ENCODE measurements at places on chromosomes 6 and 20.
A peak's percentile ranks its signal among the peaks of the same experiment; 100 is the strongest.

GRCh38 chr6:75600768-75601167 lies 912 bp upstream of the SENP6 start:
- no peak for DNase-seq

- DNase-seq = no peak
These were observed 41.0 kb upstream of the RAB23 start for GRCh38 chr6:57262901-57263694.

GRCh38 chr6:129875610-129876520 lies 14.8 kb upstream of the TMEM244 start:
- DNase-seq = no peak

GRCh38 chr6:84897988-84898594 lies 133.7 kb upstream of the TBX18 start:
- no peak for DNase-seq

GRCh38 chr6:104003803-104004516 lies 855.8 kb downstream of the HACE1 start:
- DNase-seq = no peak

DNA sequence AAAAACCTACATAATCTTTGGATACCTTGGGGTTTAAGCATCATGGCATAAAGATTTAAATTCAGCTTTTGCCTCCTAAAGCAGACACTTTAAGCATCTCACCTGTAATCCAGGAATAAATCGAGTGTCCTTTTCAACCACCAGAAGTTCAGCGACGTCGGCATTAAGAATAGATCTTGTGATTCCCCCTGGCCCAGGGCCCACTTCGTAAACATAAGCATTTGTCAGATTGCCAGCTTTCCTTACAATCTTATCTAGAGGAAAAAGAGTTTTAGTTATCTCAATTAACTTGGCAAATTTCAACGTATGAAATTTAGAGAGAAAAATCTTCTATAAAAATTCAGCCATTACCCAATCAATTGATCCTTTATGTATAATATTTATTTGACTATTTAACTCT lies 3.2 kb downstream of the TFB1M start:
- no peak for DNase-seq

GRCh38 chr20:8078528-8078914 lies 53.5 kb upstream of the PLCB1 start:
- DNase-seq = no peak

- DNase-seq = no peak
These were observed 273.9 kb upstream of the RNF217 start for GRCh38 chr6:124688369-124688768.

GRCh38 chr6:126824226-126824625 lies 294.2 kb upstream of the RSPO3 start:
- DNase-seq = no peak

DNA sequence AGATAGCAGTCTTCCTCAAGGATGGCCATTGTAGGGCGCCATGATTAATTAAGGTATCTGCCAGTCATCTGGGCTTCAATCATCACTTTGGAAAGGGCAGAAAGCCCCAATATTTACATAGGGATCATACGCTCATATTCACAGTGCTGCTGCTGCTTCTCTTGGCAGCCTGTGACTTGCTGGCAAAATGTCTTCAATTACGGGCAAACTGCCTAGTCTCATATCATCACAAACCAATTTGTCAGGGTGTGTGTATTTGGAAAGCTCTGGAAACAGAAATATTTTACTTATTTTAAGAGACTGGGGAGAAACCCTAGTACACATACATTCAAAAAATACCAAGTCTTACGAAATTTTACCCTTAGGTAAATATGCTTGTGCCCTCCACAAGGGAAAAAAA lies 77.6 kb downstream of the SAMD5 start:
- no peak for DNase-seq

DNA sequence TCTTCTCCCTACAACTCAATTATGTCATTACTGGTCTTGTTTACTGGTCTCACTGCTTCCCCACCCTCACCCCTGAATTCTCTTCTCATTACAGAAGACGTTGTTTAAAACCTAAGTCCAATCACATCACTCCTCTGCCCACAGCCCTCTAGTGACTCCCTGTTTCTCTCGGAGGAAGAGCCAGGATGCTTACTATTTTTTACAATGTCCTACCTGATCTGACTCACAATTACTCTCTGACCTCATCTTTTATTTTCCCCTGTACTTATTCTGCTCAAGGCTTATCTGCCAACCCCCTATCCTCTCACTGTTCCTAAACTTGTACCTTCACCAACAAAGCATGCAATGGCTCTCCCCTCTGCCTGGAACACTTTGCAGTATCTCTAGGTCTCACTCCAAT lies 400.4 kb upstream of the PTCHD4 start:
- DNase-seq = no peak

GRCh38 chr6:30655743-30656094 lies 8.8 kb downstream of the C6orf136 start:
- DNase-seq = no peak

- no peak for DNase-seq
These were observed 9.8 kb upstream of the PI3 start for GRCh38 chr20:45164906-45165305.

DNA sequence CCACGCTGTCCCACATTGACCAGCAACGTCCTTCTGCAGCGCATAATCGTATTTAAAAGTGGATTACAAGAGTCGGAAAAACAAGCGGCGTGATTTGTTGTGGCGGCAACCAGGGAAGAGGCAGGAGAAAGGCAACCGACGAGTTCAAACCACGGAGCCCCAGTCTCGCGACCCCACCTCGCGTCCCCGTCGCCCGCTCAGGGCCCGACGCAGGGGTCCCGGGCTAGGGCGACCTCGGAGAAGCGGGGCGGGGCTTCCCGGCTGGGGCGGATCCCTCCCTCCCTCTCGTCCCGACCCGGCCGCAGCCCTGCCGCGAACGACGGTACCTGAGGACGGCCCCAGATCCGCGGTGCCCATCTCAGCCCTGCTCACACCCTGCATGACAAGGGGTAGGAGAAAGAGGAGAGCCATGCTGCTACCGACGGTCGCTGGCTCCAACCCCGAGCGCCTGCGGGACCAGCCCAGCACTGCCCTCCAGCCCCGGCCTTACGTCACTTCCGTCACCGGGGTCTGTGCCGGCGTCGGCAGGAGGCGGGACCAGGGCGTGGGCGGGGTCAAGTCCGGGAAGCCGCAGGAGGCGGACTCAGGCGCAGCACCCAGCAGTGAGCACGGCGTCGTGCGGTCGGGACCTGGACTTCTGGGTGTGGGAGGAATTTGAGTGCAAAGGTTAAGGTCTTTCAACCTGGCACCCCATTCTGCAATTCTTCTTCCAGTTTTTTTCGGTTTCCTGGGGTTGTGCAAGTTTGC lies at the start of gene IFNGR1:
TSS of gene IFNGR1 (minus strand) at position 469 of the 747 bp plus-strand sequence. CDS start at position 411, 58 bp downstream.
- DNase-seq = peak; percentile 95

GRCh38 chr6:158909938-158910337 lies 90.1 kb downstream of the RSPH3 start:
- peak; percentile 32 for DNase-seq

- no peak for DNase-seq
These were observed 131.3 kb downstream of the HACE1 start for GRCh38 chr6:104728448-104728847.

GRCh38 chr6:159540152-159540551 lies 152.9 kb downstream of the SOD2 start:
- peak; percentile 62 for DNase-seq

GRCh38 chr6:22284666-22285065 lies 12.2 kb downstream of the PRL start:
- no peak for DNase-seq

GRCh38 chr6:71287038-71287437 lies 1.6 kb upstream of the OGFRL1 start:
- no peak for DNase-seq

GRCh38 chr6:1079525-1079924 lies 232.4 kb upstream of the FOXQ1 start:
- no peak for DNase-seq

GRCh38 chr6:157060440-157060952 lies 262.8 kb downstream of the TMEM242 start:
- no peak for DNase-seq

DNA sequence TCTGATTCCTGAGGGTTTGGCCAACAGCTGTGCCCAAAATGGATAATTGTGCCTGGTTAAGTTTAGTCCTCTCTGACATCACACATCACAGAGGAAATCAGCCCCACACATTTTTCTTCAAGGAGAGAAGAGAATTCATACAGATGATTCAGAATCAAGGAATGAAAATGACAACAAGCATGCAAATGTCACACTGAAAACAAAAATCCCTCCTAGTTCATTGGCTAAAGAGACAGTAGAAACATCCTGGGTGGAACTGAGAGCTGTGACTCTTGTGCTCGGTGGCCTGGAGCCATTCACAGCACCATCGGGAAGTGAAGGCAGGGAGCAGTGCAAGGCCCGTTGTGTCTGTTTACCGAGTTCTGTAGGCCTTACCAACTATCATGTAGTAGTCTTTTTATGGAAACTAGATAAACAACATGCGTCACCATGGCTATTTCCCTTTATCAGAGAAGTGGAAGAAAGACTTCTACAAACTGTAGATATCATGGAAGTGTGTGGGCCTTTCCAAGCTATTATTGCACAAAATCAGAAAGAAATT lies 81.7 kb upstream of the TENT5A start:
- DNase-seq = no peak

DNA sequence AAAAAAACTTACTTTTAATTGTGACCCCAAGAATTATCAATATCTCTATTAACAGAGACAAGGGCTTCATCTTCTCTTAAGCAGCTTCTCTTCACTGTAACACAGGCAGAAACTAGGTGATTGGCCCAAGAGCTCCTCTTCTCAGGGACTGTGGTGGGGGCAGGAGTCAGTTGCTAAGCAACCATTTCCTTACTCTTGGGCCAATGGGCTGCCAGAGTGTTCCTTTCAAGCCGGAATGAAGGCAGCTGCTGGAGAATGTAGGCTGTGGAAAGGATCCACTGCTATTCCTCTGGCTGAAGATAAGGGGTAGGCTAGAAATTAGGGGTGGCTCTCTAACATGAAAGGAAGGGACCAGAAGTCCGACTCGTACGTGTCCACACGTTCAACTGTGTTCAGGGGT lies at the start of gene SEL1L2:
TSS of gene SEL1L2 (minus strand) at position 150 of the 400 bp plus-strand sequence. CDS start at position 70, 80 bp downstream.
- DNase-seq = peak; percentile 73

GRCh38 chr20:19501476-19502115 lies 256.5 kb upstream of the RIN2 start:
- DNase-seq = no peak

- no peak for DNase-seq
These were observed 25.3 kb downstream of the BFSP1 start for GRCh38 chr20:17505636-17506517.

DNA sequence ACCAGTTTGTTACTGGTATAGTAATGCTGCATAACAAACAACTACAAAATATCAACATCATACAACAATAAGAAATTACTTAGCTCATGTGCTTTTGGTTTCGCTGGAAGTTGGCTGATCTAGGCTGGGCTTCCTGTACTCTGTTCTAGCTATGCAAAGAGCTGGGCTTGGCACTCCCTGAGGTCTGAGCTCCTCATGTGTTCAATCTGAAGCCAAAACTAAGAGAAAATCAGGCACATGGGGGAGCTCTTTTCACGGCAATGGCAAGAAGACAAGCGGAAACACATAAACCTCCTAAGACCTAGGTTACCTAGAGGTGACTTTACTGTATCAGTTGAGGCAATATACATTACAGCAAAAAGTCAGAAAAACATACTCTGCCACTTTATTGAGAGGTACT lies 574.2 kb downstream of the KHDRBS2 start:
- DNase-seq = no peak

DNA sequence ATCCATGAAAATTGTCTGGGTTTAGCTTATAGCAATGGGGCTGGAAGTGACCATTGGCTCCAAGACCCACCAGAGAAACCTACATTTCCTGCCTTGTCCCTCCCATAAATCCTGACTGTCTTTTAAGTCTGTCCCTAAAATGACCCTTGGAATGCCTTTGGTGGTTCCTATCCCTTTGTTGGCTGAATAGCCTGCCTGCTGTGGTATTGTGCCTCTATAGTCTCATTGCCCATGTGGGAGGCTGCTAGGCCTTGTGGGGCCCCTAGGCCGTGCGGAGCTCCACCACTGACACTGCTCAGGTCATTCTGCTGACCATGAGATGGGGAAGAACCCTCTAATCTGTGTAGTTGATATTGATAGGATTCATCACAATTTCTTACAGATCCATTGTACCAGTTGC lies 43.3 kb downstream of the SCP2D1 start:
- DNase-seq = no peak

DNA sequence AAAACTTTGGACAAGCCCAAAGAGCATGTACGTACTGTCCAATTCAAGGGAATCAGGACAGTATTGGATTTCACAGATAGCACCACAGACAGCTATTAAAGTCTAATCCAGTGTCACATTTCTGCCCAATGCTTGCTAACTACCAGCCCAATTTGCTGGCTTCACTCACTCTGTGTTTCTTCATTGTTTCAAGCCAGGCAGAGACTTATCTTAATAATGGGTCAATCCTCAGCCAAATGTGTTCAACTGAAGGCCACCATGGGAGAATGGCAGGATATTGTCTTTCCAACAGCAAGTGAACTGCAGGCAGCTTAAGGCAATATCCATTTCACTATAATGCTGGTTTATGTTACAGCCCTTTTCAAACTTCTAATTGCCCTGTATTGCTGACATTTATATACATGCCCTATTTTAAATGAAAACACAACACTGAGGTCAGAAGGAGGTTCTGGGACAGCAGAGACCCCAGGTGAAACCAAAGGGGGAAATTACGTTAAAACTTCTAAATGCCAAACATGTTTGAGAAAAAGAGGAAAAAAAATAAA lies 142.1 kb upstream of the RSPO3 start:
- DNase-seq = no peak

GRCh38 chr6:33454009-33454946 lies at the start of gene ZBTB9:
ZBTB9 (plus strand) TSS chr6:33454576; CDS start chr6:33455101, 525 bp downstream.
- DNase-seq = peak; percentile 95

DNA sequence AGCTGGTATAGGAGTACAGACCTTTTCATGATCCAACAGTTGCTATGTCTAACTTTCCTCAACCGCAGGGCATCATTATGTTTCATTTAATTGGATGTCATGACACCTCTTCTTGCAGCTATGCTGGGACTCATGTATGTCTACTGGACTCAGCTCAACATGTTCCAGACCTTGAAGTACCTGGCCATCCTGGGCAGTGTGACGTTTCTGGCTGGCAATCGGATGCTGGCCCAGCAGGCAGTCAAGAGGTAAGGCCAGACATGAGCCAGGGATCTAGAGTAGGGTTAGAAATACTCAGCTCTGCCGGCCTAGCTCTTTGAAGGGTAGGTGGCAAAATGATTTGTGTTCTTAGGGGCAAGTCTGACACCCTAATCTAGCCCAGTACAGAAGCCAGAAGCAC lies 25.2 kb downstream of the GHRH start:
- DNase-seq = no peak

- no peak for DNase-seq
These were observed 83.4 kb upstream of the ASF1A start for GRCh38 chr6:118810420-118811027.

- DNase-seq = no peak
These were observed 35.0 kb upstream of the ENTPD6 start for GRCh38 chr20:25160467-25160866.

- no peak for DNase-seq
These were observed 32.6 kb downstream of the KCNK5 start for GRCh38 chr6:39196673-39197091.

GRCh38 chr6:131924881-131925474 lies 26.2 kb downstream of the CCN2 start:
- no peak for DNase-seq

GRCh38 chr6:145055567-145055966 lies 679.8 kb downstream of the EPM2A start:
- no peak for DNase-seq
